Caco-2 (cell line): ENCODE measurements at places on chromosomes 16 and 17. TPM values are rescaled to one million over a fixed set of nuclear protein-coding genes. Genes with fewer than 3 reads are reported as not detected.

EXOC3L1 gene
- total RNA-seq, result 0.61 and 0.72 TPM in 2 replicates

C1QTNF8 gene
- total RNA-seq, result not detected in 2 replicates

SLC6A4 gene
- total RNA-seq, result 15.0 and 20.6 TPM in 2 replicates

RUNDC3A gene
- total RNA-seq, result 0.34 and 0.53 TPM in 2 replicates

PITPNM3 gene
- total RNA-seq, result 0.32 and 0.50 TPM in 2 replicates
